ENCODE measurements at places on chromosomes 11 and 22.

GRCh38 chr11:114036147-114036811 is 23.2 kb upstream of the ZBTB16 start:
- no peak for DNase-seq

DNA sequence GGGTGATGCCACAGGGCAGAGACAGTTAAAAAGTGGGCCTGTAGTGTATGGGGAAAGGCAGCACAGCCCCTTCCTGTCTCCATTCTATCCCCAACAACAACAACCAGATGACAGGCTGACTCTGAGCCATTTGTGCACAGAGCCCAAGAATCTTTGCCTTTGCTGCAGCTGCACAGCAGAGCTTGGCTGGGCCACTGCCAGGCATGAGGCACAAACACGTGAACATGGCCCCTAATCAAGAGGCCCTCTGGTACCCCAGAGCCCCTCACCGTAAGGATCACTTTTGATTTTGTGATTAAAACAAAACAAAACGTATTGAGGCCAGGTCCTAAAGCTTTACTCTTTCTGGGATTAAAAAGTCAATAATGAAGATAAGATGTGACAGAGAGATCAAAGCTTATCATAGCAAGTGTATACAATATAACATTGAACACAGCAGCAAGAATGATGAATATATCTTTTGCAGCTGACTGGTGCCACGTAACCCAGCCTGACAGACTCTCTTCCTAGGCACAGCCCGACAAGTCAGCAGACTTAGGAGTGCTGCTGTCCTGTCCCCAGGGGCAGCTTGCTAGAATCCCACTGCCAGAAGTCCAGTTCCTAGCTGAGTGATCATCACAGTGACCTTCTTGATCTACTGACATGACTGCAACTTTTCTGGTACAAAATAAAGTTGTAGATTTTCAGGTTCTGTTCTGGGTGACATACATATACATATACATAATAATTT is 117.8 kb downstream of the SERGEF start:
- DNase-seq: no peak

DNA sequence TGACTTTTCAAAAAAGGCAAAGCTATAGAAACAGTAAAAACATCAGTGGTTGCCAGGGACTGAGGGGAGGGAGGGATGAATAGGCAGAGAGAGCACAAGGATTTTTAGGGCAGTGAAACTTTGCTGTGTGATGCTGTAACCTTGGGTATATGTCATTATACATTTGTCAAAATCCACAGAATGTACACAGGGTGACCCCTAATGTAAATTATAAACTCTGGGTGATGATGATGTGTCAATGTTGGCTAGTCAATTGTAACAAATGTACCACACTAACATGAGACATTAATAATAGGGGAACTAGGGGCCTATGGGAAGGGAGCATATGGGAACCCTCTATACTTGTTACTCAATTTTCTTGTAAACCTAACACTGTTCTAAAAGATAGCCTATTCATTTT is 24.8 kb downstream of the RIBC2 start:
- DNase-seq: peak; percentile 31

DNA sequence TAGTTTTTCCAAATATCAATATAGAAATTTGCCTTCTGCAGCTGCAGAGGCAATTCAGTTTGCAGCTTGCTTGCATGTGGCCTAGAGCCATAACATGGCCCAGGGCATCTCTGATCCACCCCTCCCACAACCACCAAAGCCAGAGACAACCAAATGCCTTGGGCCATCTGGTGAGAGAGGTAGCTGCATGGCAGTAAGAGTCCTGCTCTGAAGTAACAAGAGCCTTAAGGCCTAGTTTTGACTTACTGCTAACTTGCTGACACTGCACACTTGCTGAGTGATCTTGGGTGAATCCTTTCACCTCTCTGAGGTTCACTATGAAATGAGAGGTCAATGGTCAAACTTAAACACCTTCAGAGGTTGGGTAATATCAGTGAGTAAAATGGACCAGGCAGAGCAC is 4.9 kb upstream of the SPECC1L start:
- DNase-seq: no peak

- DNase-seq: no peak
Observed at GRCh38 chr11:2579315-2580060, 120.3 kb downstream of the KCNQ1OT1 start.

DNA sequence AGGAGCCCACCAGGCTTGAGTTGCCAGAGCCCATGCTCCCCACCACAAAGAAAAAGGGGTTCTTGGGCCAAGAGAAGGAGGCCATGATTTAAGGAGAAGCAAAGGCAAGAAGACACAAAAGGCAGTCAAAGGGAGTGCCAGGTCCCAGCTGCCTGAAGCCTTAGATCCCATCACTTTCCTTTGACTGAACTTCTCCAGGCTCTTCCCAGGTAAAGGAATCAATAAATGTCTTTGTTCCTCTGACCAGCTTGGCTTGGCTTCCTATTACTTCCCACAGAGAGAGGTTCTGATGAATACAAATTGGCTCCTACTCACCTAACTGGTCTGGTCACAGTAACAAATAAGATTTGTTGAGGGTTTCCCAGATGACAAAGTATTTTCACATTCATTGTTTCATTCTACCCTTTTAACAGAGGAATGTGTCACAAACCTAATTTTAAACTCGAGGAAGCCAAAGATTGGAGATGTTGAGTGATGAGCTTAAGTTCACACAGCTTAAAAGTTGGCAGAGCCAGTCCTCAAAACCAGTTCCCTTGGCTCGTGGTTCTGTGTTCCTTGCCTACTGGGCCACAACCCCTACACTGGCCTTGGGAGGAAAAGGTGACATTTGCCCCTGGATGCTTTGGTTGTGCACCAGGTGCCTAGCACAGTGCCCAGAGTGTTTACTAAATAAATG is 96.4 kb upstream of the SESN3 start:
- no peak for DNase-seq

DNA sequence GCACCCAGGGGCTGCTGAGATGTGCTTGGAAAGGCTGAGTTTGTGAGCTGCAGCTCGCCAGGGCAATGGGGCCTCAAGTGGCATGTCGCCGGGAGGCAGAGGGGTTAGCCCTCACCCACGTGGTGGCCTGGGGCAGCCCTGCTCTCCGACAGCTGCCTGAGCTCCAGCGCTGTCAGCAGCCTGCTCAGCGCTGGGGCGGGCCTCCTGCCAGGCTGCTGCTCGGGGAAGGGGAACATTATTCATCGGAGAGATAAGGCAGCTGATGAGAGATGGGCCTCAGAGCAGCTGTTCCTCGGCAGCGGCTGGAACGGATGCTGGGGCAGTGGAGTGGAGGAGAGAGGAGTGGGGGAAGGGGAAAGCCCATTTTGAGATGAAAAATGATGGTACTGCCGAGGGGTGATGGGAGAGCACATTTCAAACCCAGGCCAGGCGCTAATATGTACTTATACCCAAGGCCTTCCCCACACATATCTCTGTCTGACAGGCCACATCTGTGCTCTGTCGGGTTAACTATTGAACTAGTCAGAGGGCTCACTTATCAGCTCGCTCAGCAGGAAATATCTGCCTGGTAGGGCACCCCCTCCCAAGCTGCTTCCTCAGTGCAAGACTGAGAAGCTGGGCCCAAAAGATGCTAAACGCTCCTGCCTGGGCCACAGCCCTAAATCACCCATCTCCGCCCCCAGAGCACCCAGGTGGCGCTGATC is 79.5 kb downstream of the TIMP3 start:
- DNase-seq: no peak

- no peak for DNase-seq
Observed at GRCh38 chr11:30585892-30586250, 282 bp downstream of the MPPED2 start.

GRCh38 chr11:96229354-96229977 is 113.5 kb downstream of the MAML2 start:
- DNase-seq: peak; percentile 60

GRCh38 chr11:11215058-11215815 is 137.8 kb downstream of the CSNK2A3 start:
- DNase-seq: no peak

DNA sequence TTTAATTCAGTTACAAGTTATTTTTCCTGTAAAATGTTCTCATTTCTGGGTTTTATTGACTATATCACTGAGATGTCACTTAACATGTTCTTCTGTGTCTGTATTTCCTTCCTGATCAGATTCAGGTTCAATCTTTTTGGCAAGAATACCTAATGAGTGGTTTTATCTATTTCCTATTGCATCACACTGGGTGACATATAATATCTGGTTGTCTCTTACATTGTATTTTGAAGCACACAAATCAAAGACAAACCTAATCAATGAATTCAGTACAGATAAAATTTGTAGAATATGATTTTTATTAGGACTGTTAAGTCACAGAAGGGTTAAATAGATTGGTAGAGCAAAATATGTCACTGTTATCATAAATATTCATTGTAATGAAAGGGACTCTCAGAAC is 60.4 kb downstream of the BCL2L13 start:
- DNase-seq: peak; percentile 21

GRCh38 chr11:57781529-57781943 is 19.9 kb downstream of the CTNND1 start:
- no peak for DNase-seq

GRCh38 chr11:109604481-109605400 is 182.8 kb downstream of the C11orf87 start:
- no peak for DNase-seq

- DNase-seq: no peak
Observed at GRCh38 chr11:33706546-33706945, 5.9 kb upstream of the C11orf91 start.

DNA sequence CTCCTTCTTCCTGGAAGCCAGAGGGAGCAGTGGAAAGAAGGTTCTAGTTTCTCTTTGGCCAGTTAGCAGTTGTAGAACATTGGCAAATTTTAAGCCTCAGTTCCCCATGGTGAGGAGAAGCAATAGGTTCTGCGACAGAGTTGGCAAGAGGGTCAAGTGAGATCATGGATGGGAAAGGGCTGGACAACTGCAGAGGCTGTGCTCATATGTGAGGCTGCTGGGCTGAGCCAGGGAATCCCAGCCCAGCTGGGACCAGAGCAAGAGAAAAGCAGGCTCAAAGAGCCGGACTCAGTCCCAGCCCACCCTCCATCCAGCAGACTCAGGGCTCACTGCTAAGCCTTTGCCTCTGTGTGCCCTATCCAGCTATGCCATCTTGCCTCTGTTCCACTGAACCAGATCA is 66.8 kb upstream of the MYOD1 start:
- no peak for DNase-seq

DNA sequence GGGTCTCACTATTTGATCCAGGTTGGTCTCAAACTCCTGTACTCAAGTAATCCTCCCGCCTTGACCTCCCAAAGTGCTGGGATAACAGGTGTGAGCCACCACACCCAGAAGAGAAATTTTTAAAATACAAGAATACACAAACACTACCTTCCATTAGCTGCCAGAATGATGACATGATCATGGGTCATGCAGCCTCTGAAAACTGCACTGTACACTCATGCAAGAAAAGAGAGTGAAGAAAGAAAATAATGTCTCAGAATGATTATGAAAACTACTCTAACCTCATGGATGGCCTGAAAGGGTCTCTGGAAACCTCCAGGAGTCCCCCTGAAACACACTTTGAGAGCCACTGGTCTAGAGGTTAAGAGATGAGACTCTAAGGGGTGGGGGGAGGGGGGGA is 18.8 kb downstream of the VPS37C start:
- DNase-seq: no peak

GRCh38 chr11:87422566-87422965 is 384.8 kb downstream of the TMEM135 start:
- DNase-seq: no peak

DNA sequence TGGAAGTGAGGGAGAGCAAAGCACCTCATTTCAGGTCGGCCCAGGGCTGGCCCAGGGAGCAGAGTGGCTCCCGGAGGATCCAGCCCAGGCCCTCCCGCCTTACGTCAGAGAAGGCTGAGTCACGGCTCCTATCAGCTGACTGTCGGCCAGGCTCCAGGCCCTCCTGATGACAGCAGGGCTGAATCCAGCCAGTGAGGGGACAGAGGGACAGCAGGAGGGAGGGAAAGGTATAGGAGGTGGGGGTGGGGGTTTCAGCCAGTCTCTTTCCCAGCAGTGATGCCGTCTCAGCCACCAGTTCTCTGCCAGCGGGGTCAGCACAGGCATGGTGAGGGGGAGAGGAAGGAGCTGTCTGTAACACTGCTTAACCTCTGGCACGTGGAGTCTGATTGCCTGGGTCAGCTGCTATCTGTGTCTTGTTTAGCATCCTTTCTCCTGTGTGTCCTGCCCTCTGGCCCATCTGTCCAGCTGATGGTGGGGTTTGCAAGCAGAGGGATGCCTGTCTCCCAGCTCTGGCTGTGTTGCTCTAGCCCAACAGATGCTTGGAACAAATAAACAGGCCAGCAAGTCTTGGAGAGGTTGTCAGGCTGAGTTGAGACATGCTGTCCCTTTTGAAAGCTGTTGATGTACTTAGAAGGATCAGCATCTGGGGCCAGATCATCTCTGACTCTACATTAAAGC is 74.0 kb downstream of the ADAMTS15 start:
- DNase-seq: no peak

DNA sequence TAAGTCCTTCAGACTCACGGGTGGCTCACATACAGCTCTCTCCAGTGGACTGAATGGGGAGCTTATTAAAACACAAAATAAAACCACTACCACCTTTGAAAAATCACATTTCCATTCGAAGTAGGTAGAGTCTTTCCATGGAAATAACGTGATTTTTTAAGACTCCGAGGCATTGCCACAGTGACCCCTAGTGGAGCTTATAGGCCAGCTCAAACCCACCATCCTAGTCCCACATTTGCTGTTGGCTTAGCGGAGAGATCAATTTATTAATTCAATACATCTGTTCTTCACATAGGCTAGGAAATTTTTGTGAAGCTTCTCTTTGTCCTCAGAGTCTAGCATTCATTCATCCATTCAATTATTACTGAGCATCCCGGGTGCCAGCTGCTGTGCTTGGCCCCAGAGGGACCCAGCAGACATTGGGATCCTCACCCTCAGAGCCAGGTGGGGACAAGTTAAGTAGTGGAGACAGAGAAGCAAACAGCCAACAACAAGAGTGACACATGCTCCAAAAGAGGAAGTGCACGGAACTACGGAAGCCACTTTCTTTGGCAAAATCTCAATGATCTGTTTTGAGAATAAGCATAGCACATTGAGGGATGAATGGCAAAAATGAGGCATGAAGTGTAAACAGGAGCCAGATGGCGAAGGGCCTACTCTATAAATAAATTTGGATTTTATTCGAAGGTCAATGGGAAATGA is 10.2 kb upstream of the P4HA3 start:
- peak; percentile 73 for DNase-seq

All from MV-4-11 (cell line).